ENCODE measurements at places on chromosomes 1 and 21.
A peak's percentile ranks its signal among the peaks of the same experiment; 100 is the strongest.

DNA sequence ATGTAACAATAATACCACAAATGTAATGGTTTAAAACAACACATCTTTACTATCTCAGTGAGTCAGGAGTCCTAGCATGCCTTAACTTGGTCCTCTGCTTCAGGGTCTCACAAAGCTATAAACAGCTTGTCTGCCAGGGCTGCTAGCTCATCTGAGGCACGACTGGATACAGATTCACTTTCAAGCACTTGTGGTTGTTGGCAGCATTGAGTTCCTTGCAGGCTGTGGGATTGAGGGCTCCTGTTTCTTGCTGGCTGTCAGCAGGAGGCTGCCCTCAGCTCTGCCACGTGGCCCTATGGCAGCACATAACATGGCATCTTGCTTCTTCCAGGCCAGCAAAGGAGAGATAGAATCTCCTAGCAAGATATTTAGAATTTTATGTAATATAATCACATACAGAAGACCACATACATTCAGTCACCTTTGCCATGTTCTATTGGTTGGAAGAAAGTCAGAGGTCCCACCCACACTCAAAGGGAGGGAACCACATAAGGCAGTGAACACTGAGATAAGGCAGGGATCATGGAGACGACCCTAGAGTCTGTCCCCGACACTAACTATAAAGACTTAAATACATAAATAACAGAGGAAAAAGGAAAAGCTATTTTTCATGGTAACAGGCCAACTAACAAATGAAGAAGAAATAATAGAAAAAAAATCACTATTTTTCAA is 18.9 kb upstream of the IPP start:
- no peak for DNase-seq

DNA sequence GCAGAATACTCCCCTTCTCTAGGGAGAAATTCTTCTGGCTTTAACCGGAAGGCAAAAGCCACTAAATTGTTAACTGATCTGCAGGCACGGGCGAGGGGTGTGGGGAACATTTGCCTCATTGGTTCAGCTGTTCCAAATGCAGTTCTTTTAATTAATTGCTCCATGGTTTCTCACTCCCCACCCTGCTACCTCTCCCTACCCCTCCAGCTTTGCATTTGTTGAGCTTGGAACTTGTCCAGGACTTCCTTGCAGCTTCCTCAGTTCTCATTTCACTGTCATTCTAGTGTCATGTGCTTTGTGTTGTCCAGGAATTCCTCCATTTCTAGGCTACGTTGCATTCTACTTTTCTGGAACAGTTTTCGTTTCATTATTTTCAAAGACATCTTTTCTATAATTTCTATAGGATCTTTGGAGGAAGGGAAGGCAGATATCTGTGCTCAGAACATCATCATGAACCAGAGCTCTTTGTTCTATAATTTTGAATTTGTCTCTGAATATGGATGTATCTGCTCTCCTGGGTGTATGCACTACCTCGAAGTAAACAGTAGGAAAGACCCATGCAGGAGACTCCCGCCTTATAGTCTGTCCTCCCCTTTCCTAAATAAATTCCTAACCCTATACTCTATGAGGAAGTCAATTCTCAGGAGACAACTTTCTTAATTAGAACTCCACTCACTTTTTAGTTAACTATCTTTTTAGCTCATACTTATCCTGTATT is 132.4 kb upstream of the LMO4 start:
- DNase-seq, result no peak

DNA sequence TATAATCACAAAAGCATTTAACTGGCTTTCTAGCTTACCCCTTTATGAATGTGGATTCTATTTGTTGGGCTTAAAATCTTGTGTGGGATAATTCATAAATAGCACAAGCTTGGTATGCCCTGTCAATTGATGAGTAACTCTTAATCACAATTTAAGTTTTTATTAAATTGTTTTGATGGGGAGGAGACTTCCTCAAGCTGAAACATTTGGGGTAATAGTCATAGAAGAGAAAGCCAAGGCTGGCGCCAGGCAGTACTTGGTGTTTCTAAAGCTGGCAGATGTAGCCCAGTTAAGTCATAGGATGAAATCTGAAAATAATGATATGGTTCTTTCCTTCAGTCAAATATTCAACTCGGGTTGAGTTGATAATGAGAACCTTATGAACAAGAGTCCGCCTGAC is 167.2 kb downstream of the FMN2 start:
- no peak for DNase-seq

DNA sequence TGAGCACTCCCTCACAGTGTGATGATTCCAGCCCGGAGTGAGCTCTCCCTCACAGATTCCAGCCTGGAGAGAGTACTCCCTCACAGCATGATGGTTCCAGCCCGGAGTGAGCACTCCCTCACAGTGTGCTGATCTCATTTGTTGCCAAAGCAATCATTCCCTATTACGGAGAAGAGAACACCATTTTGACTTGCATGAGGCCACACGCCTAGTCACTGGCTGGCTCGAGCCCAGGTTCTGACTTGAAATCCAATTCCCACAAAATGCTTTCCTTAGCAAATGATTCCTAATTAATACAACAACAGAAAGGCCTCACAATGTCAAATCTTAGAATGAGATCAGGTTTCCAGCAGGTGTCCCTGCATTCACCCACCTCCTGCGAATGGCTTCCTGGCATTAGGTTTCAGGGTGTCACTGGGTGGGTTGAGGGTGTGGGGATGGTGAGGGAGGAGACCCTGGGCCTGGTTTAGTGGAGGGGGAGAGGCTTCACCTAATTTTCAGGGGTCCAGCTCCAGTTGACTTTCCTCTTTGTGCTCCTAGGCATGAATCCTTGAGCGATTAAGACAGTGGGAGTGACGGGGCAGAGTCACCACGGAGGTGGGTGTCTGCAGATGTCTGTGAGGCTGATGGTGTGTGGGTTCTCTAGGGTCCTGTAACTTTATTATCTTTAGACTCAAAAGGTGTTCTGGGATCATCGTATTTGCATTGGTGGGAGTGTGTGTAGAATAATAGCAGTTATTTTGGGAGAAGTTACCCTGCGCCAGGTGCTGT is 158.5 kb downstream of the KCNJ6 start:
- no peak for DNase-seq

- DNase-seq, result no peak
Measured at GRCh38 chr1:31934706-31935629, 3.2 kb downstream of the PTP4A2 start.

- no peak for DNase-seq
Measured at GRCh38 chr1:101360506-101360905, 123.7 kb downstream of the S1PR1 start.

- no peak for DNase-seq
Measured at GRCh38 chr1:2492091-2492490, 16.0 kb downstream of the PLCH2 start.

- DNase-seq, result no peak
Measured at GRCh38 chr1:223233410-223234169, 90.5 kb upstream of the TLR5 start.

DNA sequence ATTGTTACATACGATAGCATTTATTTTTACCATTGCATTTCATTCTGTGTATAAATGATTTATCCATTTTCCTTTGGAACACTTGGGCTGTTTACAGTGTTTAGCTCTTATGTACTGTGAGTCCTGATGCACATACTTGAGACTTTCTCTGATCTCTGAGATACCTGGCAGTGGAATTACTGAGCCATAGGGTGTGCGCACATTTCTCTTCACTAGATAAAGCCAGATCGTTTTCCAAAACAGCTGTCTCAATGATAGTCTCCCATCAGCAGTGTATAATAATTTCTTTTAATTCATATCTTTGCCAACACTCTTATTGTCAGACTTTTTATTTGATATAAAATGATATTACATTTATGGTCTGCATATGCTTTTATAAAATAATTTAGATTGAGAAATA is 66.2 kb downstream of the VPS13D start:
- no peak for DNase-seq

- DNase-seq, result no peak
Measured at GRCh38 chr21:45157932-45158331, 83.6 kb downstream of the ADARB1 start.

- DNase-seq, result no peak
Measured at GRCh38 chr1:25573591-25573930, 30.2 kb downstream of the LDLRAP1 start.

- DNase-seq, result no peak
Measured at GRCh38 chr1:92356956-92357355, 58.1 kb downstream of the RPAP2 start.

GRCh38 chr1:186679924-186680244 is 339 bp downstream of the PTGS2 start:
- no peak for DNase-seq

GRCh38 chr1:85689775-85690404 is 18.3 kb downstream of the ZNHIT6 start:
- DNase-seq, result no peak

- no peak for DNase-seq
Measured at GRCh38 chr1:222627232-222627631, 9.3 kb downstream of the MIA3 start.

DNA sequence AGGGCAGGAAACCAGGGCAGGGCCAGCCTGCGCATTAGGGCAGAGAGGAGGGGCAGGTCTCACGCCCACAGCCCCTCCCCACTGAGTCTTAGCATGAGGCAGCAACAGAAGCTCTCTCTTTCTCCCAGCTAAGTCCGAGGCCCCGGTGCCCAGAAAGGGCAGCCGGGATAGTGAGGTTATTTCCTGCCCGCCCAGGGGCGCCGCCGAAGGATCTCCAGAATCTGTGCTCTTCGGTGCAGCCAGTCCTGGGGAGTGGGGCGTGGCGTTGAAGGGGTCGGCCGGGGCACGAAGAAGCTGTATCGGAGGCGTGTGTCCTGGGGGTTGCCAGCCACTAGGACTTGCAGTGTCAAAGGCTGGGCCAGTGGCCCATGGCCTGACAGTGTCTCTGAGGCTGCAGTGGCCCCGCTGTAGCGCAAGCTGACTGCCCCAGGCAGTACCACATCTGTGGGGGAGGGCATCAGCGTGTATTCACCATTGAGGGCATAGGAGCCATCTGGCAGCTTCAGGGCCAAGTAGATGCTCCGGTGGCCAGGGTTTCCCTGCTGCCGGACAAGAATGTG is 7.8 kb downstream of the ADAMTS4 start:
- DNase-seq, result peak; percentile 42

DNA sequence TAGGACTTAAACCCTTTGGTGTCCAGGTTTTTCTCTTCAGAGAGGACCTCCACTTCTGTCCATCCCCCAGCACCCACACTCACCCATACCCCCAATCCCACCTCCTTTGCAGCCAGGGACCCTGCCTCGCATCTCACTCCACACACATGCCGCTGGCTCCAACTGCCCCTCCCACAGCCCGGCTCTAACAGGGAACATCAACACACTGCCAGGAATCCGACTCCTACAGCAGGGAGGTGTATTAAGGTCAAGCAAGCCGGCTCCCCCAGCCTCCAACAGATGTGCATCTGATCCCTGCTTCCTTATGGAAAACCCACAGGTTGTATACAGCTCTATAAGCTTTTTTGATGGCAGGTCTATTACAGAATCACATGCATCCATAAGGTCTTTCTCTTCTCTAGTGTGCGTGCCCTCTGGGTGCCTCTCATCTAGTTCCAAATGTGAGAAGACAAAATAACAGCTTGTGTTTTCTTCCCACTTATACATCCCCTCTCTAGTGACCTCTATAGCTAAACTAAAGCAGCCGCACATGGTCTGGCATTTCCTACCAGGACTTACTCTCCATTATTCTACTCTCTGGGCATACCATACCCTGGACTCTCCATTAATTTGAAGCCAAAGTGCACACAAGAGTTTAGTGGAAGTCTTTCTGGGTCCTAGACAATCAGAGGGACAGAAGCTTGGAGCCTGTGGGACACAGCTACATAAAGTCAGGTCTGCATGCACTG is 16.3 kb downstream of the PIK3C2B start:
- DNase-seq, result no peak

DNA sequence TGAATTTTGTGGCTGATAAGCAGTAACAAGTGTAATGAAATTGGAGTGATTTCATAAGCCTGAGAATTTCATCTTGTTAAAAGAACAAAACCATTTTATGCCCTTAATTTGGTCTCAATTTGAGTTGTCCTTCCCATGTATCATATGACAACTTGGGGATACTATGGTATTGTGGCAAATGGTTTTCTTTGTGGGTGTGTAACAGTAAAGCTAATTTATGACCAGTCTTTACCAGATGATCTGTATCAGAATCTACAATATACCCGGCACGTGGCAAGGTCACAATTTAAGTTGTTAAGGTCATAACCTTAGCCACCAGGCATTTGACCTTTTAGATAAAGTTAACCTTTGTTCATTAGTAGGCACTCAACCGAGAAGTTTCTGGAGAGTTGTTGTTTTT is 9.1 kb downstream of the NFIA start:
- DNase-seq, result no peak
